ENCODE measurements at places on chromosomes 13 and 19.

- DNase-seq, result no peak
Measured at GRCh38 chr19:1577090-1577928, 9.2 kb upstream of the MEX3D start.

GRCh38 chr19:47313754-47314295 lies 4.2 kb downstream of the C5AR1 start:
- no peak for DNase-seq

- peak; percentile 40 for DNase-seq
Measured at GRCh38 chr13:22915442-22916082, 265.2 kb upstream of the SGCG start.

GRCh38 chr13:23928985-23929384 lies 31.7 kb upstream of the C1QTNF9B start:
- peak; percentile 75 for DNase-seq

DNA sequence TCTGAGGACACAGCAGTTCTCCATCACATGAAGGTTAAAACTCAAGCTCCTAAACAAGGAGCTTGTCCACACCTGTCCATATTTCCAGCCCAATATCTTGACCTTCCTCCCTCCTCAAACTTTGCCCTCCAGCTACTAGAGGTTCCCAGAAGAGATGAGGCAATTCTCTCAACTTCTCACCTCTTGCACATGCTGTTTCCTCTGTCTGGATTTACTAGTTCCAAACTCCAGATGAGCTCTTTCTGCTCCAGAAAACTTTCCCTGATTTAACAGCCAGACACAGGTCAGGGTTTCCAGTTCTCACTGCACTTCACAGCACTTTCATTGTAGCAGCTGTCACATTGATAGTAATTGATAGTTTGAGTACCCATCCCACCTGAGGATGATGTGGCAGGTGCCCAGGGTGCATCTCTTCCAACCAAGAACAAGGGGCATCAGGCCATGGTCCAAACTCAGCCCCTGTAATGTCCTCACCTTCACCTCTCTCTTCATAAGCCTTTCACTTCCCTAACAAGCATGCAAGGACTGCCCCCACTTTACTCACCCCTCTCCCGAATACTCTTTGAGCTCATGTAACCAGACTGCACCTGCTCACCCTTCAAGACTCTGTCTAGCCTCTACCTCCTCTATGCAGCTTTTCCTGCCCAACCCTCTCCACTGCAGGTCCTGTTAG lies 3.0 kb upstream of the WDFY2 start:
- DNase-seq, result no peak

GRCh38 chr13:89951341-89951740 lies 1396.1 kb upstream of the MIR17HG start:
- DNase-seq, result no peak

DNA sequence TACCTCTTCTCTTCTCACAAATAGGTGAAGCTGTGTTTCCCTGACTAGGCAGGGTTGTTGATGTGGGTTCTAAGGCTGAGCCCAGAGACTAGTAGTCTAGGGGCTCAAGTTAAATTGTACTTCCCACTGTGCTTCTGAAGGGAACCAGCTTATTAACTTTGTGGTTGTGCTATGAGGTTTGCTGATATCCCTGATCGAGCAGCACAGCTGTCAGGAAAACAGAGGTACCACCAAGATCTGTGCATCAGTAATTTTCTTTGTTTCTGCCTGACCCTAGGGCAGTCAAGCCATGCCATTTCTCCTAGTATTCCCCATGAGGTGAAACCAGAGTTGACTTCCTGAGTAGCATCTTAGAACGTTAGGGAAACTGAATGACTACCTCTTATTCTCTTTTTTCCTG lies 853.8 kb upstream of the MIR17HG start:
- no peak for DNase-seq

- peak; percentile 96 for DNase-seq
Measured at GRCh38 chr19:18279516-18280246, 1.7 kb downstream of the JUND start.

- peak; percentile 72 for DNase-seq
Measured at GRCh38 chr13:32031025-32031814, at the start of gene FRY. Gene FRY, plus strand, starts transcription at chr13:32031774. Its CDS starts 22 bp downstream, at chr13:32031796.

DNA sequence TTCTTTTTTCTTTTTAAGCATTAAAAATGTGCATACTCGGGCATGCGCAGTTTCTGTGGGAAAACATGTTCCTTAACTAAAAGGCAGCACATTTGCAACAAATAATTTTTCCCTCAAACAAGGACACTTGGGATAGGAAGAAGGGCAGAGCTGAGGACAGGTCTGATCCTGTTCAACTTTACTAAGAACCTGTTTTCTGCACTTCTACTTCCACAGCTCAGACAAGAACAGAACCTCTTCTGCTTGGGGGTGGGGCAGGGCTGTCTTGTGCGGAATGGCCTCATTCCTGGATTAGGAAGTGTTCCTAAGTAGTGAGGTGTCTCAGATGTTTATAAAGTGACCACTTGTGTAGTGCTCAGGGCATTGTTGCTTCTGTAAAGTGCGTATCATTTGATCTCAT lies 18.3 kb downstream of the SAFB start:
- DNase-seq, result no peak

GRCh38 chr13:47594833-47595232 lies 406.2 kb downstream of the SUCLA2 start:
- no peak for DNase-seq
